Cerebellum (tissue), 4 donors: ENCODE measurements at places on chromosomes 5 and 9.

- DNase-seq = no peak
These were observed 35.5 kb upstream of the GLRX start for GRCh38 chr5:95858023-95858461.

- DNase-seq = no peak
These were observed 275.3 kb downstream of the PSAT1 start for GRCh38 chr9:78572266-78572665.

DNA sequence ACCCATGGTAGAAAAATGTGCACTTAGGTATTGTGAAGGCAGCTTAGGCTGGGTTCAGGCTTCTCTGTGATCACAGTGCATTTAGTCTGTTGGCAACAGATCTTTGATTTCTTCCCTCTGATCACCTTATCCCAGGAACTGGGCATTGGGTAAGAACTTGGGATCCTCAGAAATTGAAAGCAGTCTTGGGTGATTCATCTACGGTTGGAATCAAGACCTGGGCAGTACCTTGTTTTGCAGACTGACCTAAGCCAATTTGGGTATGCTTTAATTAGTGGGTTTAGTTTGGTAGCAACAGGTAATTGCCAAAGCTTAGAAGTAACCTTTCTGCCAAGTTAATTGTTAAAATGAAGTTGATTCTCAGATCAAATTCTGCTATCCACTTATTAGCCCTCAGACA lies 17.8 kb downstream of the ENTREP1 start:
- no peak for DNase-seq

DNA sequence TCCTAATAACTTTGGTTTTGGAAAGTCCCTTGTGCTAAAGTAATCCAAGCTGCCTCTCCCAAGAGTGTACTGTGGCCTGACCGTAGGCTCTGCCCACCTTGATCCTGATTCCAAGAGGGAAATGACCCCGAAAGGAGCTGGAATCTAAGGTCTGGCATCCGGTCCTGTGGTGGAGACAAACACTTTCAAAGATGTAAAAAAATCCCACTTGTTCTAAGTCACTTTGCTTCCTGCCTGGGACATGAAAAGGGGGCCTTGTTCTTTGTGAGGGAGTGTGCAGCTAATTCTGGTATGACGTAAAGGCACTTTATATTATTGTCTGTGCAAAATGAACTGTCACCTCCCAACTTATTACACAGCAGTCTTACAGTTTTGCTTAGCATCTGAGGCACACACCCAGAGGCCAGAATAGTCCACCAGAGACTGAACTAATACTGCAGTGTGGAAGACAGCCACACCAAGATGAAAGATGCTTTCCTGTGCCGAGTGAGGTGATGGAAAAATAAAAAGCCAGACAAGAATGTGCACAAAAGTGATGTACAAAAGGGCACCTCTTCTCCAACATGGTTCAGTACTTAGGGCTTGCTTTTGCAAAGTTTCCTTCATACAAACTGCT lies 128.7 kb downstream of the SLC12A2 start:
- DNase-seq = no peak

DNA sequence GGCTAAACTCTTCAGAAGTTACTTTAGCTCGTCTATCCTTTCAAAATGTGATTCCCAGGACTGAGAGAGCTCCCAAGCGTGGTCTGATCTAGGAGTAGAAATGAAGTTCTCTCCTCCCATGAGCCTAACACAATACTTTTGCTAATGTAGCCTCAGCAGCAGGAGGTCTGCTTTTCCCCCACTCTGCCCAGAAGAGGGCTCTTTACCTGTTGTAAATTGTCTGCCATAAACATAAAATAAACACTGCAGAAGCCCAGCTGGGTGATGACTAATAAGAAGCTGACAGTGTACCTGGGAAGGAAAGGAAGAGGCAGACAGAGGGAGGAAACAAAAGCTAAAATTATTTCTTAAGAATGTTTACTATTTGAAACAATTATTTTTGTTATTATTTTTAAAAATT lies 15.4 kb downstream of the SLC36A3 start:
- no peak for DNase-seq

DNA sequence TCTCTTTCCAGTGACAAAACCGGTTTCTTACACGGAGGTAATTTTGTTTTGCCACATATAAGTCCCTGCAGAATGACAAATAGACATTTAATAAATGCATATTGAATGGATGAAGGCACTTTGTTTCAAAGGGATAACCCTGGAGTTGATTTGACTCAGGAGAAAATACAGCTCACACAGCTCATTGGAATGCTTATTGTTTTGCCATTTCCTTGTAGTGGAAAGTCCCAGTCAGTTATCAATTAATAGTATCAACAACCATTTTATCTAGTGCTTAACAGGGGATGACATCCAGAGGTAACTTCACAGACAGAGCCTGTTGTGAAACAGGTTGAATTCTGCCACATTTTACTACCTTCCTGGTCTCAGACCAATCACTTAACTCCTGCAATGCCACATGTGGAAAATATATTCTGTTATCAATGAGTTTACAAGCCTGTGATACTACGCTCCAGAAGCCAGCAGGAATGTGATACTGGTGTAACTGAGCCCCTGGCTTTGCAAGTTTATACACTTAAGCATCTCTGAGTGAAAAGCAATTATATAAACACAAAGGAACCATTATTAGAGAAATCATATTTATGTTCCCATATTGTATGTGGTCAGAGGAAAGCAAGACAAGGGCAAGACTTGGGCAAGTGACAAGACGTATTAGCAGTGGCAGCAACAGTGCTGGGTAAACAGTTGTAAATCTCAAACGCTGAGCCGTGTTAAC lies 123.1 kb upstream of the ANKRD55 start:
- DNase-seq = no peak

GRCh38 chr9:135976944-135977343 lies 15.8 kb upstream of the UBAC1 start:
- DNase-seq = no peak

GRCh38 chr9:123062351-123063176 lies 29.1 kb downstream of the GPR21 start:
- no peak for DNase-seq

DNA sequence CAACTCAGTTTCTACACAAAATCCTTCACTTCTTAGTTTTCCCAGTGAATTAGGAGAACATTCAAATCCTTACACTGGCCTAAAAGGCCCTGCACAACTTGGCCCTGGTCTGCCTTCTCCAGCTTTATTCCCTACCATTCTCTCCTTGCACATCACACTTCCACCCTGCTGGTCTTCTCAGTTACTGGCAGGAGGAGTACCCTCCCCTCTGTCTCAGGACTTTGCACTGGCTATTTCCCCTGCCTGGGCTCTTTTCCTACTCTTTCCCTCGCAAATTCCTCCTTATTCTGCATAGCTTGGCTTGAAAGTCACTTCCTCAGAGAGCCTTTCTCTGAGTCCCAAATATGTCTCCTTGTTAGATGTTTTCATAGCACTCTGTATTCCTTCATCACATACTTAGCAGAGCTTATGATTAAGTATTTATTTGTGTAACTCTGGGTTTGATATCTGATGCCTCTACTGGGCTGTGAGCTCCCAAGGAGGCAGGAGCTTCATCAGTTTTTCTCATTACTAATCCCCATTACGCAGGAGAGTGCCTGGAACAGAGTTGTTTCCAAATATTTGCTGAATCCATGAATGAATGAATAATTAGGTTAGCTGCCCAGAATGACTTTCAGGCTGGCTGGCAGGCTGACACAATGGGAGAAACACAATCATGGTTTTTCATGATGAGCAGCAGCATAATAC lies 159.8 kb upstream of the KLF9 start:
- DNase-seq = peak; percentile 38

DNA sequence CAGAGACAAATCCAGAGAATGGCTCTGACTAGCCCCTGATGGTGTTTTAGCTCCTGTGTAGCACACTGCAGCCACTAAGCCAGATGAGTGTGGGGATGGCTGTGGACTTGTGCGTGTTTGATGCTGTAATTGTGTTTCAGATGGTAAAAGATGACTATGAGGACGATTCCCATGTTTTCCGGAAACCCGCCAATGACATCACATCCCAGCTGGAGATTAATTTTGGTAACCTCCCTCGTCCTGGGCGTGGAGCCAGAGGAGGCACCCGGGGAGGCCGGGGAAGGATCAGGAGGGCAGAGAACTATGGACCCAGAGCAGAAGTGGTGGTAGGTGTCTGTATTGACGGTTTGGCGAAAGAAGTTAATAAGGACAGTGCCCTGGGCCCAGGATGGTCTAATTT lies 38.0 kb downstream of the HABP4 start:
- no peak for DNase-seq

DNA sequence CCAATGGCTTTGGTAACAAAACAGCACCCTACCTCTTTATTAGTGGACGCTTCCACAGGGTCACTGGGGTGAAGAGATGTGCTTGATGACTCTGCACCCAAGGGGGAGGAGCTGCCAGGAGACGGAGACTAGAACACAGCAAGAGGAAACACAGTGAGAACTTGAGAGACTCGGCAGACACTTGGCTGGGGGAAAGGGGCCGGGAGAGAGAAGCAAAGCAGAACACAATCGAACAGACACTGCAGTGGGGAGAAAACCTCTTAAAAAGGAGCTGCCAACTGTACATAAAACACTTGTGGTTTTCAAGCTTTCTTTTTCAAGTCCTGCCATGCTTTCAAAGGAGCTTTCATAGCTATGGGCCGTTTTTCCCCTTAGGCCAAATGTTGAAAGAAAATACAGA lies 151.0 kb downstream of the ENTREP1 start:
- no peak for DNase-seq

DNA sequence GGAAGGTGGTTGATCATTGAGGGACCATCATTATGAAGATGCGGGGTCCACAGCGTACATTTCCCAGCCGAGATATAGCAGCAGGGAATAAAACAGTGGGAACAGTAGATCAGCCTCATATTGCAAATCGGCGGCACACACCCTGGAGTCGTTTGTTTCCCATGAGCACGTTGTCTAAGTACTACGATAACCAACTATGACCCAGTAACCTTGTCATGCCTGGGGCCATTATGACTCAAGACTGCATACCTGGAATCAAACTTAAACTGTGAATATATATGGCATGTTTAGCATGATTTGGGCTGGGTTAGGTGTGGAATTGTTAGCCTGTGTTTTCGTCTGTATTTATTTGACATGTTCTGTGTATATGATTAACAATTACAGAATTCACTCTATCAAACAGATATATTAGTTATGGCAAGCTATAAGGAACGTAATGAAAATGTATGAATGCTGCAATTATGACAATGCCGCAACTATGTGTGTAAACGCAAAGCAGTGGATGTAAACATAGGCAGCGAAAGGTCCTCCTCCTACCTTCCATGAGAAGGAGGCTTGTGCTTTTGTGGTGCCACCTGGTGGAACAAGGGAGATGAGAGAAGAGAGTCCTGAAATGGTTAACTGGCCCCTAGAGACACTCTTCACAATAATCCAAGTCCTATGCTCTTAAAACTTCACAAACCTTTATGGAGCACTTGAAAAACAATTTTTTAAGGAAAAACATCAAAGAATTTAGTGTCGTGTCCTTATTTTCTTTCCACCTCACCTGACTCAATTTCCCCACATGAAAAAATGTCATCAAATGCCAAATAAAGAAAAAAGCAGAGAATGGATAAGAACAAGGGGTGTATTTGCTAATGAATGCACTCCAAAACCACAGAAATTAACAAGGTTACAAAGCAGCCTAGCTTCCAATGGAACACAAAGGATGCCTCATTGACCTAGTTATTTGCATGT lies 47.1 kb downstream of the SEMA5A start:
- DNase-seq = no peak

- no peak for DNase-seq
These were observed 292.4 kb downstream of the TRIM32 start for GRCh38 chr9:116979456-116979855.

DNA sequence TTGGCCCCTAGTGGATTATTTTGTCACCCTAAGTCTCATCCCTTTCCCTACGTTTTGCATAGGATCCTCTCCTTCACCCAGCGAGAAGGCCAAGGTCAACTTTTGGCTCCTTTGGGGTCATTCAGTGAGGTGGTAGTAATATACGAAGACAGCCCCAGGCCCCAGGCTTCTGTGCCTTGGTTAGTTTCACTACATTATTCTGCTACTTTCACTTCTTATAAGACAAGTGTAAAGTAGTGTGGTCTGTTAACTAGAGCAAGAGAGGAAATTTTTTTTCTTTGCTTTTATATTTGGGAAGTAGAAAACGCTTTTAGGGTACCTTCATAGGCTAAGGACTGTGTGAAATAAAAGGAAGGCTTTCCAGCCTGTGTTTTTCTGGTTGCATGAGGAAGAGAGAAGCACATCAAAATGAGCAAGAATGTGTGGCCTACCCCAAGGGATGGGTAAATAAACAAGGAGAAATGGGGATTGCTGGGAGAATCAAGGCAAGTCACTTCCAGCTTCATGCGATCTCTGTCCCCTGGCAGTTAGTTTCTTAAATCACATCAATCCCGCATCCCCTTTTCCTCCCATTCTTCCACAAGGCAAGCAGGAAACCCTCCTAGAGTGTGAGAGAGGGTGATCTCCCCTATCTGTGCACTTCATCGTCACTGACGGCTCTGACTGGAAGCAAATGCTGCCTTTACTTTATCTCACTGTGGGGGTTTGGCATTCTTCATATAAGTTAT lies 677.0 kb upstream of the WWC1 start:
- DNase-seq = no peak

- no peak for DNase-seq
These were observed 34.0 kb downstream of the GAPVD1 start for GRCh38 chr9:125295657-125296056.

GRCh38 chr5:27450607-27451006 lies 412.2 kb upstream of the CDH9 start:
- DNase-seq = no peak

GRCh38 chr9:37363124-37363523 lies 59.4 kb upstream of the GRHPR start:
- DNase-seq = no peak

GRCh38 chr9:8351436-8351835 lies 551.9 kb upstream of the DMAC1 start:
- peak; percentile 23 for DNase-seq

- DNase-seq = no peak
These were observed 75.6 kb downstream of the RALGPS1 start for GRCh38 chr9:126989847-126990842.

- no peak for DNase-seq
These were observed 1668.0 kb upstream of the C9orf72 start for GRCh38 chr9:29241320-29241719.

- no peak for DNase-seq
These were observed 220.8 kb downstream of the PLK2 start for GRCh38 chr5:58239045-58239444.

- DNase-seq = no peak
These were observed 73.1 kb upstream of the FST start for GRCh38 chr5:53407373-53407772.

DNA sequence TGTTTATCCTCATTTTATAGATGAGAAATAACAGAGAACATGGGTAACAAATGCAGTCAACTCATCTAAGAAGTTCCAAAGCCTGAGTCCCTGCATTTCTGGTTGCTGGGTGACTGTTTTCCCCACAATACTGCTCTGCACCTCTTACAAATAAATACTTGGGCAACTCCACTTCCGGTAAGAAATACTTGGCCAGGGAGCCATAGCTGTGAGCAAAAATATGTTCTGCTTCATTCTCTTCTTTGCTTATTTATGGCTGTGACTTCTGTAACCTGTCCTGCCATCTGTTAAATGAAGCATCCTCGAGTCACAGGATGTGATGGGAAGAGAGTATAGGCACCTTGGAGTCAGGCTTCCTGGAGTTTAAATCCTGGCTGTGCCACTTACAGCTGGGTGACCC lies 49.9 kb downstream of the GDNF start:
- no peak for DNase-seq
